Esophagus squamous epithelium (tissue), 5 donors: ENCODE measurements at places on chromosomes 1 and 21.

DNA sequence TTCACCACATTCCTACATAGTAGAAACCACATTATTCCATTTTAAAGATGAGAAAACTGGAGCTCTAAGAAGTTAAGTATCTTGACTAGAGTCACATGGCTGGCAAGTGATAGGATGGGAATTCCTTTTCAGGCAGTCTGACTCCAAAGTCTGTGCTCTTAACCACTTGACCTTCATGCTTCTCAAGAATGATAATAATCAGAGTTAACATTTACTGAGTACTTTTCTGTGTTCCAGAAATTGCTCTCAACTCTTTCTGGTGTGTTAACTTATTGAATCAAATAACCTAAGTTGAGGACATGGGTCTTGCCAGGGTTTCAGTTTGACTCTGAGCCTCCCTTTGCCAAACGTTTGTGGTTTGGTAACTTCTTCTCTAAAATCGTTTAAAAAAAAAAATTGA, 169.4 kb downstream of the RASAL2 start:
- no peak for DNase-seq

- no peak for DNase-seq
These were observed 2.9 kb downstream of the ARF1 start for GRCh38 chr1:228085287-228085951.

DNA sequence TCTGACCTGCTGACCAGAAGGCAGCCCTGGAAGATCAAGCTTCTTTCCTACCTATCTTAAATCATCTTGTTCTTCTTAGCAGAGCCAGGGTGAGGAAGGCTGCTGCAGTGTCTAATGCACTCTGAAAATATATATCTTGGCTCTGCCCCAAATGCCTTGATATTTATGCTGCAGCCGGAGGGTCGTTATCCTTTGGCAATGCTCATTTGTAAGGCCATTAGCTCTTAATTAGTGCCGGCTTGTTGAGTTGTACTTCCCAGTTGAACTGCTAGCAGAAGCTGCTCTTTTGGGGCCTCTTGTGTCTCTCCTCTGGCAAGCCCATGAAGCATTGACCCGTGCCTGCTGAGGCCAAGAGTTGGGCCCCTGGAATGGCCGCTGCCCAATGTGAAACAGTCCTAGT, 4.2 kb upstream of the GNL2 start:
- no peak for DNase-seq

DNA sequence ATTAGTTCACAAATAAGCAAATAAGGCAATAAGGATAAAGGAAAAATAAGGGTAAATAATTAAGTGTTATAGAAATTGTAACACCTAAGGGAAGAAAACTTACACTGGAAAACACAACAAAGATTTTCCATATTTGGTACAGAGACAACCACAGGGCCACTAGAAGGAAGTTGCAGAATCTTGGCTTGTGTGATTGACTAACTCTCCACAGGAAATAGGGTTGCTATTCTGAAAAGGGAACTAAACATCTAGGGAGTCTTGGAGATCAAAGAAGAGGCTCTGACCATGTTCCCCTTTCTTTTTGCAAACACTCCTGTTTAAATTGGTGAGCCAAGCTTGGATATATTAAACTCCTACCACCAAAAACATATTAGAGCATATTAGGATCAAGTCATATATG, 59.1 kb downstream of the APCS start:
- DNase-seq: no peak
